ENCODE measurements at places on chromosomes 3 and 15.
A peak's percentile ranks its signal among the peaks of the same experiment; 100 is the strongest.

GRCh38 chr3:124768812-124769211 lies 38.6 kb downstream of the UMPS start:
- no peak for DNase-seq

DNA sequence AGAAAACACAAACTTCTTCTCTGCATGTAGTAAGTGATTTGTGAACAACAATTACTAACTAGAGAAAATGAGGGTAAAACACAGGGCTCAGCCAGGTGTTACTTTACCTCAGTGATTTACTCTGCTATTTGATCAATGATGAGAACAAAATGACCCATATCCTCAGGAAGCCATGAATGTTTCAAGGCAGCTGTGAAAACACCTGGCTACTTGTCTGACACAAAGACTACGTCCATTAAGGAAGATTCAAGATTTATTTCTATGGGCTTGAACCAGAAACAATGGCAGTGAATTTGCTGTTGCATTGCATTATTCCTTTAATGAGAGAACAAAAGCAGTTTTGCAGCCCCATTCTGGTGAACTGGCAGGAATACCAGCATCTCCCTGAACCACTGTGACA lies 374.6 kb upstream of the ARL6 start:
- no peak for DNase-seq

DNA sequence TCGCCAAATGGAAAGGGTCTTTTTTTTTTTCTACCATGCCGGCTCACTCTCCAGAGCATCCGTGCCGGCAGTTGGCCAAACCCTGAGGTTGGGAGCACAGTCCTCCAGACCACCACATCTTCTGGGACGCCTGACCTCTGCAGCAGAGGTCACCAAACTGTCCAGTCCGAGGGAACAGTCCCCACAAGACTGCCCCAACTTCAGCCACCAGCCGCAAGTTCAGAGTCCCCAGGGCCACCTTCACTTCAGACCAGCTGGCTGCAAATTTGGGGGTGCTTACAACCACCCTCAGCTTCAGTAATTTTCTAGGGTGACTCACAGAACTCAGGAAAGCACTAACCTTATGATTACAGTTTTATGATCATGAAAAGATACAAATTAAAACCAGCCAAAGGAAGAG lies 28.9 kb downstream of the PLA2G4D start:
- DNase-seq, result no peak

DNA sequence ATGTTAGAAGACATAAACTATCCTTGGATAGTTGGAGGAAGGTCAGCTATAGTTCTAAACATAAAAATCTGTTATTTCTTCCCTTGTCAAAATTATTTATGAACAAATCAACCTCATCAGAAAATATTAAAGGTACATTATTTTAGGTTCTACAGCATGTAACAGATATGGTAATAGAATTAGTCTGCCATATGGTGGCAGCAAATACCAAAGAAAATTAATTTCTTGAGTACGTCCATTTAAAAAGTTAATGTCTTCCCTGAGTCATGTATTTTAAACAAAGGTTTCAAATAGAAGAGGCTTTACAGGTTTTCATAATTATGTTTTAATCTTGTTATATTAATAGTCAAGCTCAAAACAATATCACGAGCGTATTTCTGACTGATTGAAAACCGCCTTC lies 17.9 kb upstream of the ANKRD28 start:
- DNase-seq, result no peak

GRCh38 chr15:33152502-33153109 lies 41.9 kb downstream of the FMN1 start:
- DNase-seq, result no peak

- no peak for DNase-seq
These were observed 287.4 kb downstream of the UACA start for GRCh38 chr15:70475921-70476320.

DNA sequence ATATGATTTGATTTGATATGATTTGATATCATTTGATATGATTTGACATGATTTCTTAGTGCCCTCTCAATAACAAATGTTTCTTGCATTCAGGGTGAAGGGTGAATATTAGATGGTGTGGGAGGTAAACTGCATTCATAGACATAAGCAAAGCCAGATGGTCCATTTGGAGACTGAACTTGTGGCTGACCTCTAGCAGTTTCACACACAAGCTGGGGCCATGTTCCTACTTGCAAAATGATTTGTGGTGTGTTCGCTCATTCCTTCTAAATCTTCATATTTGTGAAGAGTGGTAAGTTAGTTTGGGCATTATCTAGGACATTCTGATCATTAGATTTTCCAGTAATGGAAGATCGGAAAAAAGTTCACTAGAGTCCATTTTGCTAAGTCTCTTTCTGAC lies 40.5 kb upstream of the CCR4 start:
- no peak for DNase-seq

GRCh38 chr3:132079147-132079546 lies 44.3 kb upstream of the CPNE4 start:
- DNase-seq, result no peak

GRCh38 chr15:50767332-50767861 lies 1.9 kb upstream of the SPPL2A start:
- DNase-seq, result no peak

DNA sequence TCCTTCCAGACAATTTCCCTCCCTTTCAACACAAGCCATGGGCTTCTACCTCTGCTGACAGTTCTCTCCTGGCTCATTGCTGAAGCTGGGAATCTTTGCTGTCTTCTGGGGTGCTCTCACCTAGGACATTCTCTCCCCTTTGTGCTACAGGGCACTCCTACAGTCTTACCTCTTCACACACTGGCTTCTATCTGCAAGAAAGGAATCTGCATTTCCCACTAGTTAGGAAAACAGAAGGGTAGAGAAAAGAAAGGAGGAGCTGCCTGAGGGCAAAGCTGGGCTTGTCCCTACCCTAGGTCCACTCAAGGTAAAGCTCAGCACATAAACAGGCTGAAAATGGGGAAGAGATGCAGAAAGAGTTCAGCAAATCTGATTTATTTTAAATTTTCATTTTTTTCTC lies 5.6 kb upstream of the ARGFX start:
- DNase-seq, result no peak

DNA sequence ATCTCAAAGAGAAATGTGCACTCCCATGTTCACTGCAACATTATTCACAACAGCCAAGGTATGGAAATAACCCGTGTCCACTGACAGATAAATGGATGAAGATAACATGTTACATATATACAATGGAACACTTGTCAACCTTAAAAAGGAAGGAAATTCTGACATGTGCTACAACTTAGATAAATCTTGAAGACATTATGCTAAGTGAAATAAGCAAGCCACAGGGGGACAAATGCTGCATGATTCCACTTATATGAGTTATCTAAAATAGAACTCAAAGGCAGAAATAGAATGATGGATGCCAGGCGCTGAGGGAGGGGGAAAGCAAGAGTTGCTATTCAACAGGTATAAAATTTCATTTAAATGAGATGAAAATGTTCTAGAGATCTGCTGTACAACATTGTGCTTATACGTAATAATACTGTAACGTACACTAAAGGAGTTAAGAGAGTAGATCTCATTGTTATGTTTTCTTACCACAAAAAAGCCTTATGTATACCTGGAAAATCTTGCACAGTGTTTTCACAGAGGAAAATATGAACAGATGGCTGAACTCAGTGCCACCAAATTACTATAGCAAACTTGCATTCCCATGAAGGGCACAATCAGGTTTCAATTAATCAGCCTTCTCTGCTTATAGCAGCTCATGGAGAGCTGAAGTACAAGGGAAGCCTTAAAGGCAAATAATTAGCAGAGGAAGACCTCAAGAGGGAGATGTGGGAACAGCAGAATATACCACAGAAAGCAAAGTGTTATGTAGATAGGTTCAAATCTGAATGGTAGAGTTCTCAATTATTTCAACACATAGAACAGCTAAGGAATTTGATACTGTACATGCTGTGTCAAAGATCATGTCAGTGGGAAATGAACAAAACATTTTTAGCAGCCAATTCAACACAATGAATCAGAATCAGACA lies 8.1 kb upstream of the VPS39 start:
- no peak for DNase-seq

DNA sequence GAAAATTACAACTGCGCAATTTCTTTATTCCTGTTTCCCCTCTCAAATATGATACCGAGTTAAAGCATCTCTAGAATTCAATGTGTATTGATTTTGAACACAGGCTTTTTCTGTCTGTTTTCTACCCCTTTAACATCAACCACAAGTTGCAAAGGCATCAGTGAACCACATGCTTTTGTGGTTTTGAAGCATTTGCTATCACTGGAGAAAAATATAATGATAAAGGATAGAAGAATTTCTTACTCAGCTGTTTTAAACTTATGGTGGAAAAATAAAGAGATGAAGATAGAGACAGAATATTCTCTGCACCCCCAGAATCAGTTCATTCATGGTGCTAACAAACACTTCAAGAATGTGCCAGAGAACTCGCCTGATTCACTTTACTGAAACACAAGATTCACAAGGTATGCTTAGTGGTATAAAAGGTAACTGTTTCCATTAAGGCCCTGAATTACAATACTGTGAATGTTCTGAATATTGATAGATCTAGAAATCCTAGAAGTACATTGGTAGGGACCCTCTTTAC lies 9.5 kb upstream of the DPPA4 start:
- DNase-seq, result peak; percentile 25

- DNase-seq, result peak; percentile 7
These were observed 6.4 kb upstream of the GHRL start for GRCh38 chr3:10299175-10299574.

DNA sequence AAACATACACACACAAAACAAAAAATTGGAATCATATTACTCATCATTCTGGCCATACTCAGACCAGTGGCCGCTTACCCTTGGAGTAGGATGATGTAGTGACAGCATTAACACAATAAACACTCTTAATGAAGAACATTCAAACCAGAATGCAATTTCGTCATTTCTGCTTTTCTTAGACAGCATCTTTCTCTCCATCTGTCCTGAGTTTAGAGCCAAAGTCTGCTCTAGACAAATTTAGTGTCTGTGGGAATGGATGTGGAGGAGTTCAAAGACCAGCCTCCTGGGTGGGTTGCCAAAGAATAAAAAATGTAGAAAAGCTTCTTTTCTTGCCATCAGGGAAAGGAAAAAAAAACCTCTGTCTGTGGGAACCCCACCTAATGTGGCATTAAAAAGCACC lies 212.4 kb upstream of the POU1F1 start:
- DNase-seq, result peak; percentile 10

- DNase-seq, result no peak
These were observed 21.2 kb downstream of the PXK start for GRCh38 chr3:58353722-58354553.

- no peak for DNase-seq
These were observed 4.6 kb upstream of the TBL1XR1 start for GRCh38 chr3:177201700-177202397.

- DNase-seq, result peak; percentile 92
These were observed 383.1 kb upstream of the TPRG1 start for GRCh38 chr3:188788621-188789081.

DNA sequence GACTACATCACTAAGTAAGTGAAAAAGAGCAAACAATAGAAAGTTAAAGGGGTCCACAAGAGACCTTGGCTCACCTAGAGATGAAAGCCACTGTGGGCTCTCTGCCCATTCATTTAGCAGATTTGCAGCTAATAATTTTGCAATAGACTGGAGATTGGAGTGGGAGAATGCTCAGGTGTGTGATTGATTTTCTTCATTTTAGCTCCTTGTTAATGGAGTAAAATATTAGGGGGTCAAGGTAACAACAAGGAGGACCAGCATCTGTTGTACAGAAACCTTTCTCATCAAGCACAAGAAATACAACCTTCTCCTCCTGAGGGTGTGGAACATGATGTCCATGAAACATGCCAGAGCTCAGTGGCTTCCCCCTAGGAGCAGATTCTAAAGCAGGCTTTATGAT lies 63.2 kb downstream of the TMEM266 start:
- DNase-seq, result no peak

DNA sequence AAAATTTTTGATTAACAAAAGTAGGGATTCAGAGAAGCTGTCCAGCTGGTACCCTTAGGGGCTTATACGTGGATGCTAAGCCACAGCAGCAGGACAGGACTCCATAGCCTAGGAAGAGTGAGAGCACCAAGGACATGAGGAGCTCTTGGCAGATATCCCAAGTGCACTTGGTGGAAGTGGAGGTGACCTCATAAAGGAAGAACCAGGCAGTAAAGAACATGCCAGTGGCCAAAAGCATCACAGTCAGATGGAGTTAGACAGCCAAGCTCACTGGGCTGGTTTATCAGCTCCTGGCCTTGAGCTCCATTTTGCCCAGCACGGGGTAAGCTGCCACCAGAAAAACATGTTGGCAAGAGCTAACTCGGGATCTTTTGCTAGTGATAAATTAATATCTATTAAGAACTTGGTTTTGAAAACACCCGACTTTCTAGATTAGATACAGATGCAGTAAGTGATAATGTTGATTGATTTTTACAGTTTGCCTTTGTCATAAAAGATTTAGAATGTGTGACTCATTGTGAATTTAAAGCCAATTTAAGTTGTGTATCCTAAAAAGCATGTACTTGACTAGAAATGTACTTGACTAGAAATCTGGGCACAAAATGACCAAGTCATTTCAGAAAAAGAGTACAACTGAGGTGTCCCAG lies 108.0 kb downstream of the CMSS1 start:
- DNase-seq, result peak; percentile 57

- DNase-seq, result no peak
These were observed 1531.1 kb downstream of the SI start for GRCh38 chr3:163547014-163547685.

DNA sequence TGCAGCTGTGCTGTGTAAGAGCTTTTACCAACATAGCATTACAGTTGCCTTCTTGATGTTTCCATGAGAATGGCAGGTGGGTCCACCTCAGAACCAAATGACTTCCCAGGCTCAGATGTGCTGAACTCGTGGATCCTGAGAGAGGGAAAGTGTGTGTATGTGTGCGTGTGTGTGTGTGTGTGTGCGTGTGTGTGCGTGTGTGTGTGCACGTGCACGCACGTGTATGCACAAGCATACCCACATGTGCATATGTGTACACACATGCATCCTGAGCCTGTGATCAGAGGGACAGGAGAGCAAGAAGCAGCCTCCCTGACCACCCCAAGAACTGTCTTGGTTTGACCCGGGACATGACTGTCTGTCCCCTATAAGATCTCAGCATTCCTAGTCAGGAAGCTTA lies 48.1 kb downstream of the CHDH start:
- DNase-seq, result no peak

- no peak for DNase-seq
These were observed 919.0 kb upstream of the ALCAM start for GRCh38 chr3:104447681-104448080.

DNA sequence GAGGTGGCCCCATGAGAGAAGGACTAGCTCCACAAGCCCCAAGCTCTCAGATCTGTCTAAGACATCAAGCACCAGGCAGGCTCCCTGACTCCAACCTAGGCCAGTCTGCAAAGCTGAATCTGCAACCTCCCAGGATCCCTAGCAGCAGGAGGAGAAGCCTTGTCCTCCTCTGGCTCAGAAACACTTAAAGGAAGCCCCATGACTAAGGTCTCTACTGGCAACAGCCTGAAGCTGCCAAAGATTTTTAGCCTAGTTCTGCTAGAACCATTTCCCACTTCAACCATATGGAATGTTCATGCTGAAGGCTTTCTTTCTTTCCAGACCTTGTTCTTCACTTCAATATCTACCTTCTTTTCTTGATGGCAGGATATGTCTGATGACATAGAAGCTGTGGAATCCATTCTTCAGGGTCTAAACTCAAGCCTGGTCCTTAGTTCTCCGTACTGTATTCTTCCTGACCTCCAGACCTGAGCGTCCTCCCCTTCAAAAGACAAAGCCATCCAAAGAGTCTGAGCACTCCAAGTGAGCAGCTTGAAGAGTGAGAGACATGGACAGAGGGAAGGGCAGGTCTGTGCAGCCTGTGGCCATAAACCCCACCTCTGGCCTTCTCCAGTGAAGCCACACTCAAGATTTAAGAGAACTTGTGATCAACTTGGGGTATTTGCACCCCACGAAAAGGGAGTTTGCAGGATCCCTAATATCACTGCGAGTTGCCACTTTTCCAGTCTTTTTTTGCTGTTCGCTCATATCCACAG lies 23.1 kb downstream of the SST start:
- DNase-seq, result no peak

Measured in fibroblast of skin of left quadriceps (primary cell).